ENCODE measurements at places on chromosomes 12 and 14.
A peak's percentile ranks its signal among the peaks of the same experiment; 100 is the strongest.

GRCh38 chr14:100608586-100609330, 21.5 kb upstream of the BEGAIN start:
- DNase-seq: peak; percentile 15

DNA sequence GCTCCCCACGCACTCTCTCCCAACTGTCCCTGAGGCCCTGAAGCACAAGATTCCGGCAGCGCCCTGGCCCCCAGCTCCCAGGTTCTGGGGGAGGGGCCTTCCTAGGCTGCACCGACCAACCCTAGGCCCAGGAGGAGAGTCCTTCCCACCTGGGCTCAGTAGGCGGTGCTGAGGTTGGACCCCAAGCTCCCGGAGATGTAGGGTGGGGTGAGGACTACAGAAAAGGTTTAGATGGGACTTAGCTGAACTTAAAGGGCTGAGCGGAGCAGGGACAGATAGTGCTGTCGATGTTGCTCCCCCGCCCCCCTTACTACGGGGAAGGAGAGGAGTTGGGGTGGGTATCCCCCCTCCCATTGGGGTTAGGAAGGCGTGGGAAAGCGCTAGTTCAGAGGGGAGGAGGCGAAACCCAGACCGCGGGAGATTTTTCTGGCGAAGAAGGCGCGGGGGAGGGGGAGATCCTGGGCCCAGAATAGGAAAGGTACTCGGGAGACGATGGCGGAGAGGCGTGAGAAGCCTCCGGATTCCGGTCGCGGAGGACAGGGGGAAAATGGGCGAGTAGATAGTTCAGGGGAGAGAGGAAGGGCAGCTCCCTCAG, 4.2 kb upstream of the BAZ2A start:
- peak; percentile 47 for DNase-seq

DNA sequence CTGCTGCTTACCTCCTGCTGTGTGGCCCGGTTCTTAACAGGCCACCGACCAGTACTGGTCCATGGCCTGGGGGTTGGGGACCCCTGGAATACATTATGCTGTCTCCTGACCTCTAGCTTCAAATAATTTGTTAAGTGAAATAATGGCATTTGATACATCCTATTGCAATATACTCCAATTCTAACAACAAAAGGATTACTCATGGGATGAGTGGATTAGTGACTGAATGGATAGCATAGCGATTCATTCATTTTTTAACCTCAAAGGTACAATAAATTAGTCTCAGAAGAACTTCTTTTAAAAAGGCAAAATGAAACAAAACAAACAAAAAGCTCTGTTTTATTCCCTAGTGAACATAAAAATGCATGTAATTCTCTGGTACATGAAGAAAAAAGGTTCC, 147.9 kb upstream of the PKP2 start:
- DNase-seq: no peak

DNA sequence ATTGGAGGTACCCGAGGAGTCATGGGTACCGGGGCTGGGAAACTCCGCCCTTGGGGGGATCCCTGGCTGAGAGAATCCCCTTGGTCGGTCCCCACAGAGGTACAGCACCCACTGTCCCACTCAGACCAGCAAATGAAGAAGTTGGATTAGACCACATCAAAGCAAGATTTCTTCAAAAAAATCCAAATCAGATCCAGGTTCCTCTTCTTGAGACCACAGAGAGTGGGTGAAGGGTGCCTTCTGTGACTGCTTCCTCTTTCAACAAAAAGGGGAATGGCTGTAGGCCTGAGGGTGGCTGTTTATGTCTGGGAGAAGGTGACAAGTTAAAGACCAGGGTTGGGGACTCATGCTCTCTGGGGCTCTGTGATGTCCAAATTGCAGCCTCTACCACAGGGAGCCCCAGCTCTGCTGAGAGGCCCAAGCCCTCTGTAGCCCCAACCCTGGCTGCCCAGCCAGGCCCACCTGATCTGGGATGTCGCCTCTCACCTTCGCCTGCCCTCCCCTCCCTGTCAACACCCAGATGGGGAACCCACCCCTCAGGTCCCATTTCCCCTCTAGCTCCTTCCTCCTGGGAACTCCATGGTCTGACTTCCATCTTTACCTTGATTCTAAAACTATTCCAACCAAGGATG, 50.9 kb downstream of the ZFP36L1 start:
- DNase-seq: no peak

- no peak for DNase-seq
Measured at GRCh38 chr14:63308723-63309317, 9.9 kb downstream of the GPHB5 start.

DNA sequence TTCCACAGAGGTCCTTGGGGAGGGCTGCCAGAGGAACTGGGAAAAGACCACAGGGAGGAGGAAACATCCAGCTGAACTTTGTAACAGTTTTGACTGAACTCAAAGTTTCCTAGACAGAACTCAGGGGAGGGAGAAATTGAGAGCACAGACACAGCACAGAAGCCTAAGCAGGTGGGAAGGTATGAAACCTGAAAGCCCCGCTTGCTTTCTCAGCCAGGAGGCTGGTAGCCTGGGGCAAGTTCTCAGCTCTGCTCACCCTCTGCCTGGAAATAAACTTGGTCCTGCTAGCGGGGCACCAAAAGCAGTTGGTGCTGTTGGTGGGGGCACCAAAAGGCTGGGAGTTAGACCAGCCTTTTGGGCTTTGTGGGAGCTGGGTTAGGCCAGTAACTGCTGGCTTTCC, 25.9 kb upstream of the OR4E1 start:
- no peak for DNase-seq

- DNase-seq: no peak
Measured at GRCh38 chr14:33755358-33755757, 195.5 kb downstream of the EGLN3 start.

Data from right hindlimb (tissue), 1 donor.